Erythroblast (primary cell): ENCODE measurements at places on chromosomes 2 and 18.

DNA sequence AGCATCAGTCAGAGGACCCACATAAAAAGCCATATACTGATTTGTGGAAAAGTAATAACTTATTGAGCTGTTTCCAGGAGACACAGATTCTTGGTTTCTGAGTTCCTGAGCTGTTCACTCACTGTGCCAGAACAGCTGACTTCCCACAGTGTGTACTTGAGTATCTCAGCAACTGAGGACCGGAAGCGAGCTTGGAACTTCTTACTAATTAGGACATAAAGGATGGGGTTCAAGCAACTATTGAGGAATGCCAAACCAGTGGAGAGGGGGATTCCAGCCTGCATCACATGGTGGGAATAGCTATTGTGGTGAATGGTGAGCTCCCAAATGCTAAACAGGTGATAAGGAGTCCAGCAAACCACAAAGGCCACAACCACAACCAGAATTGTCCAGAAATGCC, 16.4 kb downstream of the EEF1B2 start:
- no peak for DNase-seq

DNA sequence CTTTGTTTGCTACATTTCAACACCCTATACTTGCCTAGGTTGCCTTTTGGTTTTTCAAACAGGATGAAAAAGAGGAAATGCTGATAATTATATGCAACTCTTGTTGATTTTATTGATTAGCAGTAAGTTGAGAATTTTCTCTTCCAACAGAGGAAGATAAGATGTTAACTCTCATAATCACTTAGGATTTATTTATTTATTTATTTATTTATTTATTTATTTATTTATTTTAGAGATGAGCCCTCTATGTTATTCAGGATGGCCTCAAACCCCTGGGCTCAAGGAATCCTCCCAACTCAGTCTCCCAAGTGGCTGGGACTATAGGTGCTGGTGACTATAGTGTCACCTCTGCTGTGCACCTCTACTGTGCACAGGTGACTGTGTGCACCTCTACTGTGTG, 111.4 kb upstream of the GLS start:
- DNase-seq, result no peak

DNA sequence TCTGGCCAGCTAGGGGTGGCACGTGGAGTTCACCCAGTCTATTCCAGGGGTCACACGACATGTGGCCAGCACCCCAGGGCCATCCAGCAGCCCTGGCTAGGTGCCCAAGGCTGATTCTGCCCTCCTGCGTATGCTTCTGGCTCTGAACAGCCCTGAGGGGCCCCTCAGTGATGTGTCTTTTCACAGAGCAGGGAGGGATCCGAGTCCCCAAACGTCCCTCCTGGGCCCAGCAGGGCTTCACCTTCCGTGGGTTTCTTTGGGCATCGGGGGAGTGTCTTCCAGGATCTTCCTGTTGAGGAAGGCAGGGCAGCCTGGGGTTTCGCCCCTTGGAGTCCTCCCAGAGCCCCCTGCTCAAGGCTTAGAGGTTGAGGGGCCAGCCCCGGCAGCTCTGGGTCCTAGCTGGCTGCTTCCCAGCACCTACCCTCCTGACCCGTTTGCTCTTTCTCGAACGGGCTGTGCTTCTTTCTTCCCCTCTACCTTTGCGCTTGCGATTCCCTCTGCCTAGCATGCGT, 165.9 kb downstream of the DYSF start:
- no peak for DNase-seq

GRCh38 chr2:124607679-124608078, 582.6 kb downstream of the CNTNAP5 start:
- no peak for DNase-seq

DNA sequence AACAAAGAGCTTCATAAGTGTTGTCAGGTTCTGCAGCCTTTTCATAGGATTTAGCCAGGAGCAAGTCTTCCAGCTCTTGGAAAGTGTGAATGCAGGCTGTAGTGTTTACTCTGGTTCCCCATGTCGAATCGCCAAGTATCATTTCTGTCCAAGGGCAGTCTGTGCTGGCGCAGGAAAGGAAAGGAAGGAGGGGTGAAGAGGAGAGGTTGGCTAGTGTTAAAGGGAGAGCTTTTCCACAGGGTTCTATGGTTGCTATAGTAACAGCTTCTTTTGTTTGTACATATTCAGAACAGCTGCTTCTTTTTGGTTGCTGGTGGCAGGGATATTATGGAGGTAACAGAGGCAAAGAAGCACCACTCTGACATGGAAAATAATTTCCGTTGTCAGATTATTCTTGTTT, 69.9 kb downstream of the KCNH7 start:
- no peak for DNase-seq

DNA sequence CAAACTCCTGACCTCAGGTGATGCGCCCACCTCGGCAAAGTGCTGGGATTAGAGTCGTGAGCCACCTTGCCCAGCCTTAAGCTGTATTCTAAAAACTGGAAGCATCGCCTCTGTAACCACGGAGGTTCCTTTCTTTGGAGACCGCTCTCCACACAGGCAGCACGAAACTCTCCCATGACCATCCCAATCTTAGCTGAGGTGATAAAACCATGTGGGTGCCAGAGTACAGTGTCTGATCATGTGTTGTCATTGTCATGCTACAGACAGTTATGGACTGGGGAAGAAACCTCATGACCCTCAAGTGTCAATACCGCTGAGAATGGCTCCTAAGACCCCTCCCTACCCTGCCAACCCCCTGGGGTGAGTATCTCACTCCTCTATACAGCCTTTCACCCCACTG, 41.4 kb upstream of the EPG5 start:
- DNase-seq, result no peak
